ENCODE measurements at places on chromosomes 6 and 20.

GRCh38 chr6:101401792-101402621 is 8.5 kb downstream of the GRIK2 start:
- no peak for DNase-seq

DNA sequence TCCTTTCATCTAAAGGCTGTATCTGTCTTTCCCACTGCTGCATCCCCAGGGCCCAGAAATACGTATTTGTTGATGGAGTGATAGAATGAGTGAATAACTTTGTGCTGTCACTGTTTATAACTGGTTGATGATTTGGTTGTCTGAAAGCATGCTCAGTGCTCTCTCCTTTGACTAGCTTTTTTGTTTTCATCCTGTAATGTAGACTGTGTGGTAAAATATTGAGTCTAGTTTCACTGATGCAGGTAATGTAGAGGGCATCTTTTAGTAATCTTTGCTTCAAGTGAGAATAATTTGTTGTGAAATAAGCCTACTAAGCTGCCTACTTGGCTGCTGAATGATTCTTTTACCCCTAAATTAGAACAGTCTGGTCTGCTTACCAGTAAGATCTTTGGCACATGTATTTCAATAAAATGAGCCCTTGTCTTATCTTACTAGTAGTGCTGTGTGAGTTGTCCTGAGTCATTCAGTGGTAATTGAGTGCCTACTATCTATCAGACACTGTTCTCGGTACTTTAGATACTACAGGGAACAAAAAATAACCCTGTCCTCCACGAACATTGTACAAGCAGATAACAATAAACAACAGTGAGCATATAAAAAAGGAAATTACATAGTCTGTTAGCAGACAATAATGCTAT is 39.9 kb downstream of the MAPK14 start:
- DNase-seq = no peak

GRCh38 chr6:40444811-40445210 is 142.4 kb downstream of the LRFN2 start:
- DNase-seq = no peak

- no peak for DNase-seq
Observed at GRCh38 chr20:48676795-48677460, 150.9 kb downstream of the PREX1 start.
